ENCODE measurements at places on chromosomes 11 and 22. TPM values are rescaled to one million over a fixed set of nuclear protein-coding genes. Genes with fewer than 3 reads are reported as not detected.

The MS4A13 gene
- not detected for polyA plus RNA-seq

- DNase-seq = no peak
These were observed 121.0 kb downstream of the LUZP2 start for GRCh38 chr11:24617856-24618255.

DNA sequence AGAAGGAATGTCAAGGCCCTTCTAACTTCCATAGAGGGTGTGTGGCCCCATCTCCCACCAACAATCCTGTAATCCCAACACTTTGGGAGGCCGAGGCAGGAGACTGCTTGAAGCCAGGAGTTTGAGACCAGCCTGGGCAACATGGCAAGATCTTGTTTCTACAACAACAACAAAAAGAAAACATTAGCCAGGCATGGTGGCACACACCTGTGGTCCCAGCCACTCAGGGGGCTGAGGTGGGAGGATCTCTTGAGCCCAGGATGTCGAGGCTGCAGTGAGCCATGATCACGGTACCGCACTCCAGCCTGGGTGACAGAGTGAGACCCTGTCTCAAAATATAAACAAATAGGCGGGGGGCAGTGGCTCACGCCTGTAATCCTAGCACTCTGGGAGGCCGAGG is 16.9 kb downstream of the TSPAN32 start:
- DNase-seq = no peak

DNA sequence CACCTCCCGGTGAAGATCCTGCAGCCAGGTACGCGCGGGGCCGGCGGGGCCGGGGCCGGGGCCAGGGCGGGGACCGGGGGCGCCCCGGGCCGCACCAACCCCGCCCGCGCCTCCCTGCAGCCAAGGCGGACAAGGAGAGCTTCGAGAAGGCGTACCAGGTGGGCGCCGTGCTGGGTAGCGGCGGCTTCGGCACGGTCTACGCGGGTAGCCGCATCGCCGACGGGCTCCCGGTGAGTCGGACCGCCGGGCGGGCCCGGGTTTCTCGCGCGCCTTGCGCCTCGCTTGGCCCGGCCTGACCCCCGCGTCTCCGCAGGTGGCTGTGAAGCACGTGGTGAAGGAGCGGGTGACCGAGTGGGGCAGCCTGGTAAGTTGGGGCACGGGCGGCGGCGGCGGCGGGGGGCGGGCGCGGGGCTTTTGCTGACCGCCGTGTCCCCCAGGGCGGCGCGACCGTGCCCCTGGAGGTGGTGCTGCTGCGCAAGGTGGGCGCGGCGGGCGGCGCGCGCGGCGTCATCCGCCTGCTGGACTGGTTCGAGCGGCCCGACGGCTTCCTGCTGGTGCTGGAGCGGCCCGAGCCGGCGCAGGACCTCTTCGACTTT is 531 bp downstream of the PIM3 start:
- DNase-seq = peak; percentile 76

GRCh38 chr11:24400059-24400665 is 96.7 kb upstream of the LUZP2 start:
- DNase-seq = no peak

- DNase-seq = no peak
These were observed 108.3 kb downstream of the TIMP3 start for GRCh38 chr22:32909581-32910428.

The IL10RA gene
- not detected for polyA plus RNA-seq

The PARVG gene
- not detected for polyA plus RNA-seq

- DNase-seq = no peak
These were observed 252.4 kb downstream of the GRM5 start for GRCh38 chr11:88813233-88813915.

The RFPL1 gene
- 0.13 TPM for polyA plus RNA-seq

- no peak for DNase-seq
These were observed 37.1 kb upstream of the CCDC89 start for GRCh38 chr11:85723088-85723487.

DNA sequence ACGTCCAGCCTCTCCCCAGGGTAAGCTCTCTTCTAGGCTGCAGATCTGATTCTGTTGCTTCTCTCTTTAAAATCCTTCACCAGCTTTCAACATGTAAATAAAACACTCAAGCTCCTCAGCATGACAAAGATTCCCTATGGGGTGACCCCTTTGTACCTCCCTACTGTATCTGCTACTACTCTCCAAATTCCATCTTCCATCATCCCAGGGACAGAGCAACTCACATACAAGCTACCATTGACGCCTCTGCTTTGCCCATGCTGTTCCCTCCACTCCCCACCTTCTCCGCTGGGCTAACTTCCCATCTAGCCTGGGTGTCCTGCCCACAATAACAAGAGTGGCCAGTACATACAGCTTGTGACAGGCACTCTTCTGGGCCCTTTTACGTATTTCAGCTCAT is 207.5 kb upstream of the ZBED5 start:
- DNase-seq = no peak

DNA sequence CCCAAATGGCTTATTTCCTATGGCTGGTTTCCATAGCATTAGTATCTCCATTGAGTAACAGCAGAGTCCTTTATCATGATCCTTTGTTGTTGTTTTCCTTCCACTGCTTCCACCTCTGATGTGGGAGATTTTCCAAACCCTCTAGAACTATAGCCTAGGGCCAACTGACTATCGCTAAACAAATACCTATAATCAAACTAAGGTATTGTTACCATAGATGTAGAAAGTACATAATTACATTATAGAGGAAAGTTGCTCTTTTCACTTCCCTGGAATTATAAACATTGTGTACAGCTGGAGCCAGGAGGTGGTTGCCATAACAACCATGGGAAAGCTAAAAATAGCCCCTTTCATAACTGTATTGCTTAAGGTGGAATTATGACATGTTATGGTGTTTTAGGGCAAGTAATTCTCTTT is 47.0 kb upstream of the ALKBH3 start:
- DNase-seq = peak; percentile 20

DNA sequence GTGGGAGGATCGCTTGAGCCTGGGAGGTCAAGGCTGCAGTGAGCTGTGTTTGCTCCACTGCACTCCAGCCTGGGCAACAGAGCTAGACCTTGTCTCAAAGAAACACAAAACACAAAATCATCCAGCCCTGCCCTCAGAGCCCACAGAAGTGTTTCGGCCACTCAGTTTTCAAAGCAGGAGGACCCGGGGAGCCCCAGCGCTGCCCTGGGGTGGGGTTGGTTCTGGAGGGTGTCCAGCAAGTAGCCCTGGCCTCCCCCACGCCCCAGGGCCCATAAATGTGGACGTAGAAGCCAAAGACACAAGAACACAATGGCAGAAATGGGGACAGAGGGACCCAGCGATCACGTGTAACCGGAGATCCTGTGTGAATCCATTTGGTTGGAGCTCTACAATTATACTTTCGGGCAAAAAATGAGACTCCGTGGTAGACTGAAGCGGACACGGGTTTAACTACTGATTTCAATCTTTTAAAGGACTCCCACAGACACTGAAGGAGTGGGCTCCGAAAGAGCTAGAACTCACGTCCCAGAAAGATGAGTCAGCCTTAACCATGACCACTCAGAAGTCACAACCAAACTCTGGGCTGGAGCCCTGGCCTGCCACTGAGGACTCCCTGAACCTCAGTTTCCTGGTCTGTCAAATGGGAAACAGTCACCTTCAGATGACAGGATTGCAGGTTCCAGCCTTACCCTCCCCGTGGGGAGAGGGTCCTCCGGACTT is 9.0 kb upstream of the CYTH4 start:
- DNase-seq = peak; percentile 82

GRCh38 chr22:43858156-43858895 is 4.0 kb downstream of the SULT4A1 start:
- no peak for DNase-seq

DNA sequence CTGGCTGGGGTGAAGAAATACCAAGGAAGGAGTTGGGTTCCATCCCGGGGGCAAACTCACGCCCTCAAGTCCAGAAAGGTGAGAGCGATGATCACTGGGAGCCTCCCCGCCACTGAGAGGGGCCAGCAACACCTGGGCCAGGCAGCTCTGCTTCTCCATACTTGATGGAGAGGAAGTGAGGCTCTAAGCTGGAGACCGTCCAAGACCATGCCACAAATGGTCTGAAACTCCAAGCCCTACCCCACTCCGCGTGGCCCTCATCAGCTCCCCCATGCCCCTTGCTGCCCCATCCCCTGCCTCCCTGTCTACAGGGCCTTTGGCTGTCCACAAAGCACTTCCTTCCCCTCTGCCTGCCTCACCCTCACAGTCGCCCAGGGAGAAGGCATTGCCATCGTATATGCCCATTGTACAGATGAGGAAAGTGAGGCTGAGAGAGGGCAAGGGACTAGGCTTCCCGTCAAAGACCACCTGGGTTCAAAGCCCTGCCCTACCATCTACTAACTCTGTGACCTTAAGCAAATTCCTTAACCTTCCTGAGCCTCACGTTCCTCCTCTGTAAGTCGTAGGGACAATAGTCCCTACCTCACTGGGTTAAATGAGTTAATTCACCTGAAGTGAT is 4.4 kb upstream of the PDGFB start:
- DNase-seq = no peak

DNA sequence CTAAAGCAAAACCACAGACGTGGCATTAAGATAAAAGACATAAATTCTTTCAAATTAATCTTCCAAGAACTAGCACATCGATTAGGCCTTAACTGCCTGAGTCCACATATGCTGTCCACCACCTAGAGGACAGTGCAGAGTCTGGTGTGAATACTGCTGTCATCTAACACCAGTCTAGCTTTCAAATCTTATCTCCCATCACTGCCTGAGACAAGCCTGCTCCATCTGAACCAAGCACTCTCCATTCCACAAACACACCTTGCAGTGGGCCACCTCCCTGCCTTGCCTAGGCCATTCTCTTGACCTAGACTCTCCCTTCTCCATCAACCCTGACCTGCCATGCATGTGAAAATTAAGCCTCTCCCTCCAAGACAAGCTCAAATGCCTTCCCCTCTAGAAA is 129.5 kb upstream of the PITPNB start:
- DNase-seq = no peak

The LGALS12 gene
- polyA plus RNA-seq = not detected

- peak; percentile 43 for DNase-seq
These were observed 19.4 kb downstream of the PTPN5 start for GRCh38 chr11:18772211-18772610.

DNA sequence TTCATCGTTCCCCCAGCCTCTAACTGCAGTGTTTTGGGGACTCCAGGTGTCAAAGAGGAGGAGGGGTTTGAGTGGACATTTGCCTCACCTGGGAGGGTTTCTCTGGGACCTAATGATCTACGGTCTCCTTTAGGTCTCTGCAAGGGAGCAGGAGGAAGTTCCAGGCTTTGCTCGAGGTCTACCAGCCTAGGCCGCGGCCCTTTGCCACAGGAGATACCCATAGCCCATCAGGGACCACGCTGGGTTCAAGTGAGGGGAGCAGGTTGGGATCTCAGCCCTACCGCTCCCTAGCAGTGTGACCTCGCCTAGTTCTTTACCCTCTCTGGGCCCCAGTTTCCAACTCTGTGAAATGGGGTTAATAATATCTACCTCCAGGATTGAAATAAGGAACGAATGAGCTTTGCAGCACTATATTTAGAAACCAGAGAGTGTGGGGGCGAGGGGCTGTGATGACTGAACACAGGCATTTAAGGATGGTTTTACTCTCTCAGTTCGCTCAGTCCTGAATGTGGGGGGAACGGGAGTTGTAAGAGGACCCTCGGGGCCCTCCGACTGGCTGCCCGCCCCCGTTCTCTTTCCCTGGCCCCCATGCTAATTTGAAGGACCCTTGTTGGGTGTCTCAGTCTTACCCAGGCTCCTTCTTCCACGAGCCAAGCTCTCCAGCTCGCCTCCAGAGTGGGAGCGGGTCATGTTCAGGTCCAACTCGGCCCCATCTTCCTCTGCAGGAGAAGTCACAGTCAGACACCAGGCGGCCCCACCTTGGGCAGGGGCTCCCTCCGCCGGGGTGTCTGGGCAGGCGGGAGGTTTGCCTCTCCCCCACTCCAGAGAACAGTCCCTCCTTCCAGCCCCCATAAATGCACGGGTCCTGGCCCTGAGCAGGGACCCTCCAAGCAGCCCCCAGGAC is 11.7 kb downstream of the PDGFB start:
- no peak for DNase-seq

- DNase-seq = peak; percentile 21
These were observed 113.6 kb downstream of the LDLRAD3 start for GRCh38 chr11:36057379-36058042.

GRCh38 chr11:26930518-26931247 is 63.2 kb upstream of the FIBIN start:
- DNase-seq = peak; percentile 77

The CTSC gene
- 46.0 TPM for polyA plus RNA-seq

- DNase-seq = no peak
These were observed 49.1 kb downstream of the RTN4R start for GRCh38 chr22:20218987-20219386.

The FOSL1 gene
- polyA plus RNA-seq = 104 TPM

DNA sequence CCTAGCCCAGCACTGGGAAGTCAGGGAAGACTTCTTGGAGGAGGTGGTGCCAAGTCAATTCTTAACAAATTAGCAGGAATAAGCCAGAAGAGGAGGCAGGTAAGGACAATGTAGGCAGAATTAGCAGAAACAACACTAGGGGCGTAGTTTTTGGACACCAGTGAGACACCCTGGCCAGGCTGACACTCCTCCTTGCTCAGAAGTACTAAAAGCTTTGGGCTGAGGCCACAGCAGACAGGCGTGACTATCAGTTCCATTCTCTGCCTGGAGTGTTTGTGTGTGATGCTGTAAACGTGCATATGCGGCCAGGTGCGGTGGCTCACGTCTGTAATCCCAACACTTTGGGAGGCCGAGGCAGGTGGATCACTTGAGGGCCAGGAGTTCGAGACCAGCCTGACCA is 36.0 kb downstream of the PHF21B start:
- DNase-seq = no peak

- DNase-seq = no peak
These were observed 68.6 kb downstream of the RAB38 start for GRCh38 chr11:88106666-88107065.

DNA sequence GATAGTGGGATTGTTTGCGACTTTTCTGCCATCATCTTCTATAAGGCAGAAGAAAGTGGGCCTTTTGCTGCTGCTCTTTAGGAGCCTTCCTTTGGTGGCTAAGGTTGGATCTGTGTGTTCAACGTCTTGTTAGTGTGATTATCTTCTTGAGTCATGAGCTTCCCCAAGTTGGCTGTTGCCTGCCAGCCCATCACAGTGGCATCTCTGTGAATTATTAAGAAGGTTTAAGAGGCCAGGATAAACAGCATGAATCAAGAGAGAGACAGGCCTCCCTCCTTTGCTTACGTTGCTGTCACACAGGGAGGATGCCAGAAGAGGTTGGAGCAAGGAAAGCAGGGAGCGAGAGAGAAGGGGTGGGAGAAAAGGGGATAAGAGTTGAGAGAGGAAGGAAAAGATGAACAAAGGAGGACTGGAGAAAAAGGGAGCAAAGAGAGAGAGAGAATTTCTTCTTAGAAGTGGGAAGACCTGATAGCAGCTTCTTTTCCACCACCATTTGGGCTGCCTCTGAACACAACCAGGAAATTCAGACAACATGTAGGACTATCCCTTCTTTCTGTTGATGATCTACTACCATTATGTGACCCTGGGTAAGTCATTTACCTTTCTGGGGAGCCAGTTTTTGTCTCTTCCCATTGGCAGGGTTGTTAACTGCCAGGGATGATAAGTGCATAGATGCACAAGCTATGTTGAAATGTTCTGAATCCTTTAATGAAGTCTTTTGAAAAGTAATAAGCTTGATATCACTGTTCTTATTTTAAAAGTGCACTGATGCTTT is 126.5 kb downstream of the NAV2 start:
- peak; percentile 19 for DNase-seq

The NAALADL1 gene
- polyA plus RNA-seq = 27.9 TPM

- DNase-seq = peak; percentile 89
These were observed 9.2 kb upstream of the CBL start for GRCh38 chr11:119196833-119197483.

- DNase-seq = peak; percentile 68
These were observed 107.5 kb upstream of the OR4B1 start for GRCh38 chr11:48109046-48109666.

The GRAMD1B gene
- 4.1 TPM for polyA plus RNA-seq

The APOA5 gene
- not detected for polyA plus RNA-seq
